ENCODE measurements at places on chromosomes 13 and 19.
A peak's percentile ranks its signal among the peaks of the same experiment; 100 is the strongest.

- DNase-seq, result no peak
Measured at GRCh38 chr19:14700711-14701375, 11.0 kb downstream of the ZNF333 start.

- DNase-seq, result peak; percentile 77
Measured at GRCh38 chr19:48492925-48493717, 18.5 kb downstream of the LMTK3 start.

GRCh38 chr19:41566001-41566400, 10.0 kb upstream of the CEACAM21 start:
- no peak for DNase-seq

DNA sequence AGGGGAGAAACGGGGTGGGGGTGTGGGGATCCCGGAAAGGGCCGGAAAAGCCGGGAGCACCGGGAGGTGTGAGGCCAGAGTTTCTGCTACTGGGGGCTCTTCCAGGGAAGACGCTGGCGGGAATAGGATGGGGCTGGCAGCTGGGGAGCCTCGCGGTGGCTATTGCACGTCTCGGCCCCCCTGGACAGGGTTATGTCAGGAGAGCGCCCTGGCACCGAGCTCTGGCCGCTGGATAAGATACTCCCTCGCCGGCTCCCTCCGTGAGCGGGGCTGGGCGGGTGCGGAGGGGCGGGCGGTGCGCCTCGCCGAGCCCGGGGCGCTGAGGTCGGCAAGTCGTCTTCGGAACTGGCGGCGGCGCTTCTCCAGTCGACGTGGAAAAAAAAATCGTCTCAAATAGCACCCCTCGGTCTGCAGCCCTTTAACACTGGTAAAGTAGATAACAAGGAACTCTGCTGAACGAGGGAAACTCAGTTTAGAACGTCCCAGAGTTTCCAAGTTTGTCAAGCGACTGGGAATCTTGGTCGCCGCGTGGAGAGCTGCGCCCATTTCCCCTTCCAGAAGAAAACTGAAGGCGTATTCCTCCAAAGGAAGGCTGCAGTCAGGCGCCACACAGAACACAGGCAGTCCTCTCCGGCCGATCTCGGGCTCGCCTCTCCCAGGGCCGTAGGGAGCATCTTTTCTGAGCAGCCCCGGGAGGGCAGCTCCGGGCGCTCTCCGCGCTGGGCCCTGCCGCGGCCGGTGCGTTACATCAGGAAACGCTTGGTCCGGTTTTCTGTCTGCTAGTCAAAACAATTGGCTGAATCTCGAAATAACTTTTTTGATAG, 115.1 kb downstream of the KCNRG start:
- DNase-seq, result no peak

DNA sequence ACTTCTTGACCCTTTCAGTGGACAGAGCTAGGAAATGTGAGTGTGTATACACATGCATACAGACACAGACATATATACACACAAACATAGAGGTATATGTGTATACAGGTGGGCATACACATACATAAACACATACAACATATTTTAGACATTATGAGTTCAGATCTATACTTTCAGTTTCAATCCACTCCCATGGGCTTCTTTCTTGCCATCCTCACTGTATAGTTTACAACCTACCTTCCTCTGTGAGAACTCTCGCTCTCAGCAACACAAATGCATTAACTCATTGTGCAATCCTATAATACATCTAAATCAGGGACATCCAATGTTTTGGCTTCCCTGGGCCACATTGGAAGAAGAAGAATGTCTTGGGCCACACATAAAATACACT, 21.2 kb upstream of the SCEL start:
- no peak for DNase-seq

DNA sequence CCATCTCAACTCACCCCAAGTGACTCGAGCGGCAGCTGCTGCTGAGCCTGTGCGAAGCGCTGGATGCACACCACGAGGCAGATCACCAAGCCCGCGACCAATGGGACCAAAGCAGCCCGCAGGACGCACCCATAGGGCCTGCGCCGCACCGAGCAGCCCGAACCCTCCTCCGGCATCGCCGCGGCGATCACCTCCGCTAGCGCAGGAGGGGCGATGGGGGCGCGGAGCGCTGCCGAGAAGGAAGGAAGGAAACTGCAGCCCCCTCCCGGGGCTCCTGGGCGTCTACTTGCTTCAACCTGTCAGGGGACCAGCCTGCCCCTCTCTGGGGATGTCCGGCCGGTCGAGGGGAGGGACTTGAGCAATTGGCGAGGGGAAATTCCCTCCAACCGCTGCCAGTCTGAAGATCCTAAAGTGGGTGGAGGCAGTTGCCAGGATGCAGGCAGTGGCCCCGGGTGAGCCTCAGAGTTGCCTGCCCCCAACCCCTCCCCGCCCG, at the start of gene CD70:
CD70 (minus strand) TSS at position 324 of the 493 bp plus-strand sequence; CDS start at position 176, 148 bp downstream.
- peak; percentile 49 for DNase-seq

DNA sequence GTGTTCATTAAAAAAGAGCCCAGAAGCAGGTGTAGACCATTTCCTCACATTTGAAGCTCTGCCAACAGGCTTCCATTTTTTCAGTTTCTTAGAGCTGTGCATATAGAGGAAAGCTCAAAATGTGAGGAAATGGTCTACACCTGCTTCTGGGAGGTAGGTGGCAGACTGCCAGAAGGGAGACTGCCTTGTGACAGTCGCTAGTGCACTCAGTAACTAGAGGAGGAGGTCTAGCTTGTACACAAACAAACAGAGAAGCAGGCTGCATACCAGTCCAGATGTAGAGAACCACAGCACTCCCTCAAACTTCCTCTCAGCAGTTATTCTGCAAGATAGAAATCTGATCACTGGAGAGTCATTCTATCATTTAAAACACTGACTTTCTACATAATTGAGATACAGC, 800.2 kb downstream of the EFNB2 start:
- no peak for DNase-seq

DNA sequence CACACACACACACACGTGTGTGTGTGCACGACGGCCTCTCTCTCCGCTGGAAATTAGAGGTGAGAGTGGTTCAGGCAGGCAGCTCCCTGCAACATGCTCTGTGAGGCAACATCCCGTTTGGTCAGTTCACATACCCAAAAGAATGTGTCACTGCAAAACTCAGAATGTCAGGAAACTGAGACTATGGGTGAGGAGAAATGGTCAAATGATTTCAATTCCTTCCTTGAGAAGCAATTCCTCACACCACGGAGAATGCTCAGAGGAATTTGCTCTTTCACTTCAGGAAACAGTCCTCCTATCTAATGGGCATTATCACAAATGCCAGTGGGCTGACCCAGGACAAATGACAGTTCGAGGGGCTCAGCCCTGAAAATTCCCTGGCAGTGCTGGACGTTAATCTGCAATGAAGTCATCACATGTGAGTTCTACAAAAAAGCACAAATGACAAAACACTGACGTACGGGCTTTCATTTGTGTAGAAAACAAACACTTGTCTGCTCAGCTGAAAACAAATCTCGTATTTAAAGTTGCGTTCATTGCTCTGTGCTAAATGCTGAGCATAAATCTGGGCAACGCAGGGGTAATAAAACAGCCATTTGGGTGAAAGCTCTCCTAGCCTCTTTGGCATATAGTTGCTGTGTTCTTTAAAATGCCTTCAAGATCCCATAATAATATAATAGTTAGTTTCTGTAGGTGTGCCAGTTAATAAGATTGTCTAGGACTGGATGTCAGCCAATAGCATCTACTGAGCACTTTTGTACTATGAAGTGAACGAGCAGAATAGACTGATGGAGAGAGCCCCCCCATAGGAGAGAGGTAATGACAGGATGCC, 18.6 kb upstream of the LATS2 start:
- no peak for DNase-seq

GRCh38 chr19:42514449-42514848, 13.8 kb downstream of the CEACAM1 start:
- no peak for DNase-seq

- no peak for DNase-seq
Measured at GRCh38 chr13:91308299-91308698, 39.2 kb upstream of the MIR17HG start.

- no peak for DNase-seq
Measured at GRCh38 chr13:53015971-53016370, 12.6 kb upstream of the OLFM4 start.

DNA sequence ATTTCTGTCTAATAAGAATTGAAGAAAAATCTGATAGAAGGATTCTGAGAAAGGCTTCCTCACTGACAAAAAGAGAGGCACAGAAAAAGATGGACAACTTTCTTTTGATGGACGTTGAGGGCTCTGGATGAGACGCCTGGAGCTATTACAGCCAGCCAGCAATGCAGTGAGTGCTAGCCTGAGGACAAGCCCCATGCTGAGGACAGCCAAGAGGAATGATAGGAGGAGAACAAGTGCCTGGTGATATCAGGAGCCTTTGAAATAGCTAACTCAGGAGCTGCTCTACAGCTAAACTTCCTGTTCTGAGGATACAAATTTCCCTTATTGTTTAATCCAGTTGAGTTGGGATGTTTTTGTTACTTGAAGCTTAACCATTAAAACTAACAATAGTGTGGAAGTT, 212.3 kb downstream of the COG6 start:
- no peak for DNase-seq

GRCh38 chr13:30968846-30969245, 36.4 kb downstream of the TEX26 start:
- DNase-seq, result no peak

DNA sequence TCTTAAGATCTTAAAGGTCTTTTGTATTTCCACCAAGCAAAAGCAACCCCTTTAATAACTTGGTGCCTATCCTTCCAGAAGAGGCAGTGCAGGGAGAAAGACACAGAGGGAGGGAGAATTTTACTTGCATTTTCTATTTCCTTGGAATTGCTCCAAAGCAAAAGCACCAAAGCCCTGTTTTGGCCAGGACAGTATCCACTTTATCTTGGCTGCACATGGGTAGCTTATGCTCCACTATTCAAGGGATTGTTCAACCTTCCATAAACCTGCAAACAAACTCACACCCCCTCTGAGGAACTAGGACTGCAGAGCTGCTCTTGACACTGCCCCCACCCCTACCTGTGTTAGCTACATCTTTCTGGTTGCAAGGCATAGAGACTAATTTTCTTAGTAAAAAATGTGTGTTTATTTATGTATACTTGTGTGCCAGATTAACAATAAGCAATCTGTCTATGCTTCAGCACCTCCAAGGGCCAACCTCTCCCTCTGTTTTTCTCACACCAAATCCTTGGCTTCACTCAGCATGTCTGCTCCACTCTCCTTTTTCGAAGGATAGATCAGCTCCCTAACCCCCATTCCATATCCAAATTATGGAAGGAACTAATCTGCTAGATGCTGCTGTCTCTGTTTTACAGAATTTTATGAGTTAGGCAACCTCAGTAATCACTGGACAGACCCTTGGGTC, 68.1 kb upstream of the KLF12 start:
- no peak for DNase-seq

- DNase-seq, result no peak
Measured at GRCh38 chr13:87244256-87244890, 426.8 kb upstream of the SLITRK5 start.

DNA sequence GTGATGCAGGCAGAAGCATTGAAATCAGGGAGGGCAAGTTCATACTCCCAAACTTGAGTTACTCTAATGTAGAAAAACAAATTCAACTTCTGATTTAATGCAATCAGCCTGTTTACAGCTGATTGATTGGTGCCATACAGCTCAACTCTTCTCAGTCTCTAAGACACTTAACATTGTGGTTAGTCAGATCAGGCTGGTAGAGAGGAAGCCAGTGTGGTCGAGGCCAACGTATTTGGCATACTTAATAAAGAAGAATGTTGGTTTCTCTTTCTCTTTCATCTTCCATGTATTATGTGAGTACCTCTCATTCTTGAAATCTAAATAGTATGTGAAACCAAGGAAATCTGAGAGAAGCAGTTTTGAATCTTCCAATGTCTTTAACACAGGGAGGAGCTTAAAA, 255.0 kb upstream of the SLITRK1 start:
- peak; percentile 79 for DNase-seq

DNA sequence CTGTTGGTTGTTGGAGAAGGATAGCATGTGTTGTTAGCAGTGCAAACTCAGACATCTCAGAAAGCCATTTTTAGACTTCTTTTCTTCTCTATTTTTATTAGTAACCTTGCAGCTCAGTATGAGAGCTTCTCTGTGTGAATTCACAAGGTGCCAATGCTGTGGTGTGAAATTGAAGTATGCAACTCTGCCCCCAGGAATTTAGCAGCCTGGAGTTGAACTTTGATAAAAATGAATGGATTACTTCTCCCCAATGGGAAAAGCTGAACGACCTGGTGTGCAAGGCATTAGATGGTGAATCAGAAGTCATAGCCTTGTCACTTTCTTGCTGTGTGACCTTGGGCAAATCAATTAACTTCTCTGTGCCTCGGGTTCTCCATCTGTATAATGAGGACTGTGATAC, 512.3 kb upstream of the PCDH9 start:
- no peak for DNase-seq

DNA sequence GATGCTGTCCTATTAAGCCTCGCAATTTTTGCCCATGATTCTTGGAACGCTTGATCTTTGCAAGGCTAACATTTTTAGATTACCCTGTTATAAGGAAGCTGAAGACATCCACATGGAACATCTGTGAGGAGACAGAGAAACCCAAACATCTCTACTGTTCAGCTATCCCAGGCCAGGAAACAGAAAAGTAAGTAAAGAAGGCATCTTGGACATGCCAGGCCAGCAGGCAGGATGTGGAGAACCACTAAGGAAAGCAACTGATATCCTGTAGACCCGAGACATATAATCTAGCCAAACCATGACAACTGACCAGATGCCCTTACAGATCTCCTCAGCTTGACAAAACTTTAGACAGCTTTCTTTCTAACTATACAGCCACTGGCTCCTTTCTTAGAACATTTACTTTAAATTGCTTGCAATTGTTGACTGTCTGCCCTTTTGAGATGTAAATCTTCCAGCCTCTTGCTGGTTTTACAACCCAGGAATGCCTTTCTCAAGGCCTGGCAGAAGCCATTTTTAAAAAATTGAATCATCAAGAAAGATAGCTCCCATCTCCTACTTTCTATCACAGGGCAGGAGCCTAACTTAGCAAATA, 255.8 kb upstream of the DACH1 start:
- no peak for DNase-seq

- DNase-seq, result no peak
Measured at GRCh38 chr13:104320446-104320845, 1254.2 kb upstream of the SLC10A2 start.

- no peak for DNase-seq
Measured at GRCh38 chr13:59464926-59465325, 698.8 kb downstream of the DIAPH3 start.
